ENCODE measurements at places on chromosomes 16 and 17.

DNA sequence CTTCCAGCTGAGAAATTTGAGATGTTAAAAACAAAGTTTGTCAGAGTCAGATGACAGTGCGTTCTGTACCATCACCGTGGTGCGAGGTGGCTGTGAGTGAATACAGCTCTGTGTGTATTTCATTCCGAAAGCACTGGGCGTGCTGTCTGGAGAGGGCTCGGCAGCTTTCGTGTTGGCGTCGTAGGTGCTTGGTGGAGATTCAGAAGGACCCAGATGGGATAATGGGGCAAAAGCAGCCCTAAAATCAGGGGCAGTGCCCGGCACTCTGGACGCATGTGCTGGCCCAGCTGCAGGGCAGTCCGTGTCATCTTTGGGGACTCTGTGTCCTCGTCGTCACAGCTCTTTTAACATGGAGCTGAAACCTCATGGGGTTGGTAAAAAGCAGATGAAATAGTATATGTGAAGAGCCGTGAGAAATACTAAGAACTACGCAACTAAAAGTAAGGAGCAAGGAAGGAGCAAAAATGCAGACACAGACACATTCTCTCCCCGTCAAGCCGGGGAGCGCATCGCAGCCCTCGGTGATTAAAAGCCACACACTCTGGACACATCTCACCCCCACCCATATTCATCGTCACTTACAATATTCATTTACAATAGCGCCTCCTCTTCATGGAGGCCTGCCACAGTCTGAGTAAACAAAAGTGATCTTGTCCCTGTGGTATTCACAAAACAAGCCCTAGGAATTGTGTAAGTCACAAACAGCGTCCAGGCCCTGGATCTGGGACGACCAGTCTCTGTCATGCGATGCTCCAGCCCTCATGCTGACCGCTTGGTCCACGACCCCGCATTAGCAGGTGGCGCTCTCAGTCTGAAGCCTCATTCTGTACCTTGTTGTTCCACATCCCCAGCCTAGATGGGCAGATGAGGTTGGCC, 206.7 kb downstream of the RPTOR start:
- no peak for DNase-seq

DNA sequence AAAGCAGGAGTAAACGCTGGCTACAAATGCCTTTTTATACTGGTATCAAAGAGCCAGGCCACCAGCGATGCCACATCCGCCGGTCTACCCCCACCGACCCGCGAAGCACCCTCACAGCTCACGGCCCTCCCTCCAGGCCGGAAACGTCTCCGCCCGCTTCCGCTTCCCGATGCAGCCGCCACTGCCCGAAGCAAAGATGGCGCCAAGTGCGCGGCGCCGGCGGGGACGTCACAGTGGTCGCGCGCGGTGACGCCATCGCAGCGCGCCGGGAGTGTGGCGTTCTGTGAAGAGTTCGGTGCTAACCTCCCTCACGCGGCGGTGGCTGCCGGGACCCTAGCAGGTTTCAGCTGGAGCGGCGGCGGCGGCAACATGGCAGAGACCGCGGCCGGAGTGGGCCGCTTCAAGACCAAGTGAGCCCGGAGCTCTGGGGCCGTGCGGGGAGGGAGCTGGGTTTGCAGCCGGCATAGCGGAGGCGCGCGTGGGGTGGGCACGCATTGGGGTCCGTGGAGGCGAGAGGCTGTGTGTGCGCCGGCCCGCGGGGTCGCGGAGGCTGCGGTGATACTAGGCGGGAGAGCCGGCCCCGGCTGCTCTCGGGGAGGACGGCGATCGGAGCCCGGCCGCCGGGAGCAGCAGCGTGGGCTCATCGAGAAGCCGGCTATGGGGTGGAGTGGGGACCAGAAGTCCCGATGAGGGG, at the start of gene TBL3:
TSS of gene TBL3 (plus strand) at position 258 of the 694 bp plus-strand sequence. CDS start at position 370, 112 bp downstream.
- DNase-seq, result peak; percentile 92

DNA sequence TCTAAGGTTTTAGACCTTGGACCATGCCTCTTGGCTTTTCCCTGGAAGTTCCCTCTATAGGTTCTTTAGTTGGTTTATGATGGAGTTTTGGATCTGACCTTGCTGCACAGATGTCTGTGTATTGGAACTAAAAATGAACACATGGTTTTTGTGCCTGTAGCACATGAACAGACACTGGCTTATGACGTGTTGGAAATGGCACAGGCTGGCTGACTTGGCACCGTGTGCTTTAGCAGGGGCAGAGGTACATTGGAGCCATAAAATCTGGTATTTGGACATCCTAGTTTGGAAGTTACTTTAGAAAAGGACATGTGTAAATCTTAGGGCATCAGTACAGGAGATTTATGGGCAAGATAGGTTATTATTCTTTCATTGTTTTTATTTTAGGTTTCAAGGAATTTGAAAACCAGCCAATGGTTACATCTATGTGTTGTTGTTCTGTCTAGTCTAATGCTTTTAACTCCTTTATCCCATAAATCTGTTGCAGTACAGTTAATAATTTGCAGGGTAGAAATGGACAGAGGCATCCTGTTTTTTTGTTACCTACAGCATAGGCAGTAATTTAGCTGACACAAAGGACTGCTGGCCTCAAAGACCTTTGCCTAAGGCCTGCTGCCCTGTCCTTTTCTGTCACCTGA, 6.0 kb downstream of the SOCS7 start:
- DNase-seq, result no peak

DNA sequence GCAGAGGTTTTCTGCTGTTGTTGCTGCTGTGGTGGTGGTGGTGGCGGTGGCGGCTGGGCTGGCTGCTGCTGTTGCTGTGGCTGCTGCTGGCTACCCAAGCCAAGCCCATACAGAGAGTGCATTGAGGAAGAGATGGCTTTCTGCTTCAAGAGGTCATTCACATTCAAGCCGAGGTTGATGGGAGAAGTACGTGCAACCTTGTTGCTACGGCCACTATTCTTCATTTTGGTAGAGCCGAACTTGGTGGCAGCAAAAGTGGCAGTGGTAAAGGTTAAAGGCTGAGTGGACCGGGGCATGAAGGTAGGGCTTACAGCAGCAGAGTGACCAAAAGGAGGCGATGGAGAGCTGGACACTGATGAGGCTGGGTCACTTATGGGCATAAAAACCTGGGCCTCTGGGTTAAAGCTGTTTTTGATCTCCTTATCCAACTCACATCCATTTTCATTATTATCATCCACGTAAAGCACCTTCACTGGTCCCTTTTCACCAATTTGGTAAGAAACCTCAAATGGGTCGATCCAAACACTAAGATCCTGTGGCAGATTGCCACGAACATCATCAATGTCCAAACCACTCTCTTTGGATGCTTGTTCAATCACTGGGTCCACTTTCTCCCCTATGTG, 2.8 kb downstream of the TOB1 start:
- DNase-seq, result no peak

GRCh38 chr17:66663041-66663606, 171.8 kb upstream of the CACNG5 start:
- DNase-seq, result no peak

- DNase-seq, result no peak
Measured at GRCh38 chr16:86380030-86380429, 130.3 kb upstream of the FOXF1 start.

- no peak for DNase-seq
Measured at GRCh38 chr17:6352801-6353560, 81.9 kb downstream of the AIPL1 start.

DNA sequence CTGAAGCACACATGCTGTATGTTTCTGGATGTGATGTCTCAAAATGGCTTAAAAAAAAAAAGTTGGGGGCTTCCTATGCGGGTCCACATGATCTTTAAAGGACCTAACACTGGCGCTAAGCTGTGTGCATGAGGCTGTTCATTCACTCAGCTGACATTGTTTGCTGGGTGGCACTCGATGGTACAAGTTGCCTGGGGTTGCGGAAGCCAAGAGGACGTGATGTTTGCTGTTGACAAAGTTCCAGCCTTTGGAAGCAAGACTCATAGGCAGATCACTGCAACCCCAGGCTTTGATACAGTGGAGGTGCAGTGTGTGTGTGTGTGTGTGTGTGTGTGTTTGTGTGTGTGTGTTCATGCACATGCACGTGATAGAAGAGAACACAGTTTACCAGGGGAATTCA, 29.5 kb upstream of the DNAI2 start:
- no peak for DNase-seq

- no peak for DNase-seq
Measured at GRCh38 chr16:5321930-5322329, 224.3 kb upstream of the EEF2KMT start.

DNA sequence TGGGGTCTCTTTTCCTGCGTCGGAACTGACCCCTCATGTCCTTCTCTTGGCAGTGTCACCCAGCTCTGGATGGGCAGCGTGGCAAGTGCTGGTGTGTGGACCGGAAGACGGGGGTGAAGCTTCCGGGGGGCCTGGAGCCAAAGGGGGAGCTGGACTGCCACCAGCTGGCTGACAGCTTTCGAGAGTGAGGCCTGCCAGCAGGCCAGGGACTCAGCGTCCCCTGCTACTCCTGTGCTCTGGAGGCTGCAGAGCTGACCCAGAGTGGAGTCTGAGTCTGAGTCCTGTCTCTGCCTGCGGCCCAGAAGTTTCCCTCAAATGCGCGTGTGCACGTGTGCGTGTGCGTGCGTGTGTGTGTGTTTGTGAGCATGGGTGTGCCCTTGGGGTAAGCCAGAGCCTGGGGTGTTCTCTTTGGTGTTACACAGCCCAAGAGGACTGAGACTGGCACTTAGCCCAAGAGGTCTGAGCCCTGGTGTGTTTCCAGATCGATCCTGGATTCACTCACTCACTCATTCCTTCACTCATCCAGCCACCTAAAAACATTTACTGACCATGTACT, 13.2 kb downstream of the IGFBP4 start:
- DNase-seq, result no peak

- no peak for DNase-seq
Measured at GRCh38 chr17:1146561-1147265, 33.1 kb downstream of the ABR start.

- no peak for DNase-seq
Measured at GRCh38 chr17:6912110-6913051, 80.9 kb upstream of the TEKT1 start.

GRCh38 chr16:11452746-11453389, 107.6 kb downstream of the RMI2 start:
- no peak for DNase-seq

- DNase-seq, result no peak
Measured at GRCh38 chr16:53664724-53665345, 38.8 kb downstream of the RPGRIP1L start.

GRCh38 chr16:70694088-70694867, 8.4 kb upstream of the MTSS2 start:
- no peak for DNase-seq

DNA sequence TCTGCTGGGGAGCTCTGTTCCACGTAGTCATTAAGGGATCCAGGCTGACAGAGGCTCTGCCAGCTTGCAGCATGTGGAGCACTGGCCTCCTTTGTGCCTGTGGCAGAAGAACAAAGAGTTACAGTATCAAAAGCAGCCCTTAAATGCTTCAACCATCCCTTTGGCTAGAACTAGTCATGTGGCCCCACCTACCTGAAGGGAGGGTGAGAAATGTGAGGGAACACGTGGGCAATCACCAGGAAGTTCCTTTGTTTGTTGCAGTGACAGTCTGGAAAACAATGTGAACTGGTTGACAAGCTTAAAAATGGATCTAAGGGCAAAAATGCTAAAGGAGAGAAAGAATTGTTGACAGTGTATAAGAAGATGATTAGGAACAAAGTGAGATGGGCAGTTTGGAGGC, 290.4 kb upstream of the HSBP1 start:
- no peak for DNase-seq

GRCh38 chr16:73149334-73149733, 101.4 kb upstream of the ZFHX3 start:
- DNase-seq, result no peak

DNA sequence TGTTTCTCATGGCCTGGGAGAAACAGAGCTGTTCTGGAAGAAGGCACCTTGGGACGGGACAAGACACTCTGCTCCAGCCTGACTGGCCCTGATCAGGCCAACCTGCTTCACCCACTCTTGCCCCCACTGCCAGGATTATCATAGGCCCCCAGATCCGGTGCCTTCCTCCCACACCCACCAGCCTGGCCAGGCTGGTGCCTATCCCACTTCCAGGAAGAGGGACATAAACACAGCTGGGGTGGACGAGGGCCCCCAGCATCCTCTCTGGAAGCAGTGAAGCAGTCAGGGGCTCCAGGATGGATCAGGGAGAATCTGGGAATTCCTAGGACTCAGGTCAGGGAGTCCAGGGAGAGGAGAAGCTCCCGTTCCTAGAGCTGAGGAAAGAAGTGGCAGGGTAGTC, 16.9 kb upstream of the ITGA3 start:
- no peak for DNase-seq

- DNase-seq, result no peak
Measured at GRCh38 chr16:13805951-13806350, 114.0 kb upstream of the ERCC4 start.

DNA sequence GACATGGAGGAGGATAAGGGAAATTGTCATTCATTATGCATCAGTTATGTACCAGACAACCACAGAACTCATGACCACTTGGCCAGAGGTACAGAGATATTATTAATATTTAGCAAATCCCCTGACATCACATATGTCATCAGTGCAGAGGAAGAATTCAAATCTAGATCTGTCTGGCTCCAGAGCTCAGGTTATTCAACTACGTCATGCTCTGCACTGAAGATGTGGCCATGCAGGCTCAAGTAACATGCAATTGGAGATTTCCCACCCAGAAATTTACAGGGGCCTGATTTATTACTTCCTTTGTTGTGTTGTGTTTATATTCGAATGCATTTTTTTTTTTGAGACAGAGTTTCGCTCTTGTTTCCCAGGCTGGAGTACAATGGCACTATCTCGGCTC, 224.3 kb downstream of the HS3ST4 start:
- no peak for DNase-seq

DNA sequence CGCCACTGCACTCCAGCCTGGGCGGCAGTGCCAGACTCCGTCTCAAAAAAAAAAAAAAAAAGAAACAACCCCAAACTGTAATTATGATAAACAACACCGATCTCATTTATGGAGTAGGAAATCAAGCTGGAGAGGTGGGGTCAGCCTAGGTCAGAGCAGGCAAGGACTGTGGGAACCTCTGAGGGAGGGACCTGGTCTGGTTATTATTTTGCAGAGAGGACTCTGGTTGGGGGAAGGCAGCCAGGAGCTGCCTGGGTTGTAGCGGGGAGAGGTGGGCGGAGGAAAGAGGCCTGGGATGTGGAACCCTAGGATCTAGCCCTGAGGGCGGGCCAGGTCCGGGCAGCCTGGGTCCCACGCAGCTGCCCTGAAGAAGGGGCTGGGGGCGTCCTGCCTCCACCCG, 10.9 kb upstream of the HS3ST6 start:
- no peak for DNase-seq

GRCh38 chr16:56480776-56481467, 29.6 kb downstream of the OGFOD1 start:
- DNase-seq, result no peak

- no peak for DNase-seq
Measured at GRCh38 chr17:31721291-31722025, 137.6 kb downstream of the COPRS start.
